ENCODE measurements at places on chromosomes 13 and 19. TPM values are rescaled to one million over a fixed set of nuclear protein-coding genes. Genes with fewer than 3 reads are reported as not detected.

- H3K27ac ChIP-seq = no peak overlapping the region
- H3K36me3 ChIP-seq = no peaks in the 10 kb centered on the region
- DNase-seq = no peak
- H3K27me3 ChIP-seq = no peaks in the 10 kb centered on the region
- no peak overlapping the region for H3K4me3 ChIP-seq
Measured at GRCh38 chr19:32040236-32040635, 305.2 kb upstream of the ZNF507 start.

The IL17D gene
- total RNA-seq = 0.19 TPM

GRCh38 chr13:86109107-86109506, 309.9 kb upstream of the SLITRK6 start:
- DNase-seq = no peak
- H3K4me1 ChIP-seq = no peaks in the 10 kb centered on the region
- no peaks in the 10 kb centered on the region for H3K36me3 ChIP-seq
- H3K27me3 ChIP-seq = no peaks in the 10 kb centered on the region
- no peak overlapping the region for H3K27ac ChIP-seq

GRCh38 chr19:3783660-3784584, 2.3 kb downstream of the MATK start:
- H3K4me1 ChIP-seq = no peaks in the 10 kb centered on the region
- DNase-seq = no peak
- H3K36me3 ChIP-seq = no peaks in the 10 kb centered on the region
- H3K27me3 ChIP-seq = no peaks in the 10 kb centered on the region

- no peak overlapping the region for H3K4me3 ChIP-seq
- H3K27me3 ChIP-seq = no peaks in the 10 kb centered on the region
- no peak overlapping the region for H3K27ac ChIP-seq
- DNase-seq = no peak
Measured at GRCh38 chr13:108741930-108742329, 112.5 kb downstream of the MYO16 start.

GRCh38 chr19:51093510-51094345, 11.0 kb upstream of the KLK14 start:
- H3K36me3 ChIP-seq = no peaks in the 10 kb centered on the region
- no peak overlapping the region for H3K27ac ChIP-seq
- DNase-seq = no peak
- no peak overlapping the region for H3K4me3 ChIP-seq
- no peaks in the 10 kb centered on the region for H3K27me3 ChIP-seq
- H3K4me1 ChIP-seq = peaks cover 17% of the 10 kb centered on the region

DNA sequence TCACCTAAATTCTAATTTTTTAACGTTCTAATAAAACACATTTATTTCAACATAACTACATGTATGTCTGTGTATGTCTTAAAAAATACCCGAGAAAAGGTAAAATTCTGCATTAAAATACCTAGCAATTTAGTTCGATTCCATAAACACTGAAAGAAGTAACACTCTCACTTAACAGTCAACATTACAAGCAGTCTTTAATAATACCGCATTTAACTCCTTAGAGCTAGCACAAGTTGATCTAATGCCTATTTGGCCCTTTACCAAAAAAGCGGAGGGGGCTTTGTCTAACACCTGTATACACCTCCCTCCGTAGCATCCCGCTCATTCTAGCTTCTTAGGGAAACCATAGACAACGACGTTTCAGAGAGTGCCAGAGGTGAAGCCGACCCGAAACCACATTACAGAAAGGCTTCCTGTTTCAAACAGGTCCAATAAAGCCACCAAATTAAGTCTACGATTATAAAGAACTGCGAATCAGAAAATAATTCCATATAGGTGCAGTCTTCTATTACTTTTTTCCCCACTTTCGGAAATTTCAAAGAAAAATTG, 1.2 kb downstream of the SPART start:
- H3K4me3 ChIP-seq = peak overlapping the region; percentile 89
- no peaks in the 10 kb centered on the region for H3K27me3 ChIP-seq
- peak overlapping the region; percentile 81 for H3K27ac ChIP-seq
- no peaks in the 10 kb centered on the region for H3K36me3 ChIP-seq
- peaks cover 14% of the 10 kb centered on the region for H3K4me1 ChIP-seq

DNA sequence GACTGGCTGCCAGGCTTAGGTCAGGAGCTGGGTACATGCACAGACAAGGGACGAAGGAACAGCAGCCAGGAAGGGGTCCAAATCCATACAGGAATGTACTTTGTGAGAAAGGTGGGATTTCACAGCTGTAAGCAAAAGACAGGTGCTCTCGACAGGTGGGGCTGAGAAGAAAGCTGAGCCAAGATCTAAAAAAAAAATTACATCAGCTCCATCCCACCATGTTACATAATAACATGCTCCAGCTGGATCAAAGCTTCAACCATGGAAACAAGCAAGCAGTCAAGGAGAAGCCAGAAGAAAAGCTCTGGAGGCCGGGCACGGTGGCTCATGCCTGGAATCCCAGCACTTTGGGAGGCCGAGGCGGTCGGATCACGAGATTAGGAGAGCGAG, 8.0 kb downstream of the UBXN6 start:
- DNase-seq = no peak
- no peaks in the 10 kb centered on the region for H3K36me3 ChIP-seq
- H3K27me3 ChIP-seq = no peaks in the 10 kb centered on the region
- H3K4me1 ChIP-seq = no peaks in the 10 kb centered on the region
- H3K4me3 ChIP-seq = no peak overlapping the region

DNA sequence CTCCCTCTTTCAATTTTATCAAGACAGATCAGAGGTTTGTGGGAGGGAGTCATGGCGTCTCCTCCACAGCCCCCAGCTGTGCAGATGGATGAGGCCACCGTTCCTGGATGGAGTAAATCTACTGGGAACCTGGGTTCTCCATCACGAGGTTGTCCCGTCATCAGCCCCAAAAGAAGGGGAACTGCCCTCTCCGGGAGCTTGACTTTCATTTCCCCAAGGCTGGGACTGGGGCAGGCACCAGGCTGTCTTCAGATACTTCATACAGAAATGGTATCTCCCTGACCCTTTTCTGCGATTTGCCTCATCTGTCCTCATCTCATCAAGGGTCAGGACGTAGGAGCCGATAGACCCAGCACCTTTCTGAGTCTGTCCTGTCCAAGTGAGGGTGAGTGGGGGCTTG, 9.8 kb downstream of the LILRB2 start:
- H3K27ac ChIP-seq = no peak overlapping the region
- no peaks in the 10 kb centered on the region for H3K36me3 ChIP-seq
- no peak overlapping the region for H3K4me3 ChIP-seq
- no peaks in the 10 kb centered on the region for H3K27me3 ChIP-seq
- no peak for DNase-seq

DNA sequence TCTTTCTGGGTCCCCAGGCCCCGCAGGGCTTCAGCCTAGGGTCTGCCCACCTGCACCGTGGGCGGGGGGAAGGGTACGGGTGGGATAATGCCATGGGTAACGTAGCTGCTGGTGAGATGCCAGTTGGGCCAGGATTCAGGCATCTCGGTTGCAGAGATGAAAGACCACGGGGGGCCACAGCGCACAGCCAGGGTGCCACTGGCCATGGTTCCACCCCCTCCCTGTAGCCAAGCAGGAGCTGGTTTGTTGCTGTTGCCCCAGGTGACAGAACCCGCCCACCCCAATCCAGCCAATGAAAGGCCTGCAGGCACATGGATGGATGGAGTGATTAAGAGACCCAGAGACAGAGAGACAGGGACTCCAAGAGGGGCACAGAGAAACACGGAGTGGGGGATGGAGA, 1.0 kb upstream of the CGB7 start:
- peaks cover 10% of the 10 kb centered on the region for H3K27me3 ChIP-seq
- no peak overlapping the region for H3K27ac ChIP-seq
- H3K36me3 ChIP-seq = no peaks in the 10 kb centered on the region
- no peak for DNase-seq

- H3K27ac ChIP-seq = no peak overlapping the region
- no peaks in the 10 kb centered on the region for H3K27me3 ChIP-seq
- no peaks in the 10 kb centered on the region for H3K4me1 ChIP-seq
- H3K4me3 ChIP-seq = no peak overlapping the region
- no peaks in the 10 kb centered on the region for H3K36me3 ChIP-seq
Measured at GRCh38 chr13:95745289-95745688, 68.3 kb downstream of the DNAJC3 start.

The S1PR5 gene
- total RNA-seq = not detected

GRCh38 chr13:47256618-47257017, 359.8 kb upstream of the HTR2A start:
- H3K27me3 ChIP-seq = no peaks in the 10 kb centered on the region

- DNase-seq = no peak
- peak overlapping the region; percentile 24 for H3K27ac ChIP-seq
- peaks cover 8% of the 10 kb centered on the region for H3K36me3 ChIP-seq
- no peak overlapping the region for H3K4me3 ChIP-seq
- H3K27me3 ChIP-seq = no peaks in the 10 kb centered on the region
- peaks cover 7% of the 10 kb centered on the region for H3K4me1 ChIP-seq
Measured at GRCh38 chr19:8392017-8392591, 1.9 kb downstream of the RAB11B start.

DNA sequence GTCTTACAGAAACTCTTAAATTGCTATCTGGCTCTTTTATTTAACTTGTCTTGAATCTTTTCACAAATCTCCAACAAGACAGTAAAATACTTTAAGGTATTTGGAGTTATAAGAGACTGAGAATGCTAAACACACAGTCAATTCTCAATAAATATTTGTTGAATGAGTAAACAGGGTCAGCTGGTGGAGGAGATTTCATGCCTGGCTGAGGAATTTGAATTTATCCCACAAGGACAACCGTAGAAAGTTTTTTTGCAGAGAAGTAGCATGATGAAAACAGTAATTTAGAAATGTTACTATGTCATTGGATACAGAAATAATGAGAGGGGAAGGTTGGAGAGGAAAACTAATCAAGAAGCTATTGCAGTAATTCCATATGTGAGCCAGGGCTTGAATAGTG, 1223.7 kb downstream of the PCDH17 start:
- no peak for DNase-seq
- no peak overlapping the region for H3K27ac ChIP-seq
- H3K4me3 ChIP-seq = no peak overlapping the region
- no peaks in the 10 kb centered on the region for H3K4me1 ChIP-seq
- H3K27me3 ChIP-seq = no peaks in the 10 kb centered on the region

DNA sequence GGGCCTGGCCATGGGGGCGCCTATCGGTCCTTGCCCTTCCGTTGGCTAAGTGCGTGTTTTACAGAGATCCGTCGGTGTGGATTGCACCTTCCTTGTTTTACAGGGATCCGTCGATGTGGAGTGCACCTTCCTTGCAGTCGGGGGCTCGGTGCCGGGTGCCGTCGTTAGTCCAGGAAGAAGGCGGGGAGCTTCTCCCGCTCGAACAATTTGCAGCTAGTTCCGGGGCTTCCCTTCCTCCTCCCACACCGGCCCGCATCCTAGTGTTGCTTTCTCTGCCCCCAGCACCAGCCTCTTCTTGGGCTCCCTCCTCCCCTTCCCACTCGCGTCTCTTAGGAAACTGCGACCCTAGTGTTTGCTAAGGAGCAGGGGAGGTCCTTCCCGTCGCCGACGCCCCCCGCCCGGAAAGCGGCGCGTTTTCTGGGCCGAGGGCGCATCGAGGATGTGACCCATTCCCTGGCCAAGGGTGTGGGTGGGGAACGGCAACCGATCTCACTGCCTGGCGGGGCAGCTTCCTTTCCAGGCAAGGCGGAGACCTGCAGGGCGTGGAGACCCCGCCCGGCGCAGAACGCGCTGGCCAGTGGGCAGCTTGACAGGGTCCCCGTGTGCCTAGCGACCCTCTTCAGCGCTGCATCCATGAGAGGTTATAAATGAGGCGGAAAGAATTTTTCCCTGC, 75.7 kb upstream of the ZNF91 start:
- no peak for DNase-seq
- H3K27ac ChIP-seq = no peak overlapping the region
- H3K4me3 ChIP-seq = no peak overlapping the region
- H3K27me3 ChIP-seq = no peaks in the 10 kb centered on the region

The TGFBR3L gene
- 1.5 TPM for total RNA-seq

DNA sequence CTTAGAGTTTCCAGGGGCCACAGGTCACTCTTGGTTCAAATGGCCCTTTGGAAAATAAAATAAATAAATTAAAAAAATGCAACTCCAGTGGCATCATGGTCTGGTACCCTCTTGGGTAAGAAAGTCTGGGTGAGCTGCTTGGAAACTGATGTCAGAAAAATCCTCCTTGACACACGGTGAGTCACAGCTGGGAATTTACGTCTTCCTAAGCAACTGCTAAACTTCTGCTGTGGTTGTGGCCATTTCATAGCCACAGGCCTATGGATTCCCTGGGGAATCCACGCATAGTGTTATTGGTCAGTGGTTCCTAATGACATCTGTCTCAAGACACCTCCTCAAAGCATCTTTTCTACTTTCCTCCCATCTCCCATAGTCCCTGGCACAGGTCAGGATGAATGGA, 220.8 kb downstream of the COG6 start:
- H3K36me3 ChIP-seq = no peaks in the 10 kb centered on the region
- H3K27me3 ChIP-seq = no peaks in the 10 kb centered on the region
- no peak for DNase-seq
- H3K4me3 ChIP-seq = no peak overlapping the region
- H3K4me1 ChIP-seq = no peaks in the 10 kb centered on the region
